ENCODE measurements at places on chromosomes 1 and 21. TPM values are rescaled to one million over a fixed set of nuclear protein-coding genes. Genes with fewer than 3 reads are reported as not detected.
A peak's percentile ranks its signal among the peaks of the same experiment; 100 is the strongest.

Gene ESPN
- 0.77 TPM for total RNA-seq

Gene CD53
- 13.2 TPM for total RNA-seq

Gene NTMT2
- total RNA-seq: 5.9 TPM

DNA sequence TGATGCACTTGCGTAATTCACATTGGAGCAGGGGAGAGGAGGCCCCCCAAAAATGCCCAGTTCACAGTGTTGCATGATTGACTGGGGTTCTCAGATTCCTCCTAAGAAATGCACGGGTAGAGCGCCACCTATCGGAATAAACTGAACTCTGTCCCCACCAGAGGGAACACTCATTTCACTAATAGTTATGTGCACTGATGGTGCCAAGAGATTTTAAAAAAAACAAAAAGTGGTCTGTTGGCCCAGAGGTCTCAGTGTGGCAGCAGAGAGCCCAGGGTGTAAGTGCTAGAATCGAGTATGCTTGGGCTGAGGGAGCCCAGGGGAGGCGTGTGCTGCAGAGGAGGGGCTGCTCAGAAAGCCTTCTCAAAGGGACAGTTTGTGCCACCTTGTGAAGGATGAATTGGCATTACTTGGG, 6.9 kb downstream of the PINK1 start:
- DNase-seq: no peak

DNA sequence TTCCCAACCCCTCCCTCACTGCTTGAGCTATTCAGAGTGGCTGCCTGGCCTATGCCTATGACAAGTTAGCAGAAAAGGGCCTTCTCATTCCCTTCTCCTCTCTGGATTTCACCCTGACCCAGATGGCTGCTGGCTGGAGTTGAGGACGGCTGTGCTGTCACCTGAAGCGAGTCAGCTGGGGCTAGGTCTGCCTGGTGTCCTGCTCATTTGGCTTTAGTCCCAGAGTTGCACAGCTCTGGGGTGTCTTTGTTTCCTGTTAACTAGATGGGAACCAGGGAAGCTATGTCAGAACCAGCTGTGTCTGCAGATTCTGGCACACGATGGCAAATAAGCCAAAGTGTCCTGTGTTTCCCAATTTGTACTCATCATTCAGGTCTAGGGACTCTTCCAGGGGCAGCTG, 52.9 kb downstream of the CNIH3 start:
- DNase-seq: no peak

GRCh38 chr21:38909929-38910328, 104.2 kb downstream of the ETS2 start:
- DNase-seq: no peak

DNA sequence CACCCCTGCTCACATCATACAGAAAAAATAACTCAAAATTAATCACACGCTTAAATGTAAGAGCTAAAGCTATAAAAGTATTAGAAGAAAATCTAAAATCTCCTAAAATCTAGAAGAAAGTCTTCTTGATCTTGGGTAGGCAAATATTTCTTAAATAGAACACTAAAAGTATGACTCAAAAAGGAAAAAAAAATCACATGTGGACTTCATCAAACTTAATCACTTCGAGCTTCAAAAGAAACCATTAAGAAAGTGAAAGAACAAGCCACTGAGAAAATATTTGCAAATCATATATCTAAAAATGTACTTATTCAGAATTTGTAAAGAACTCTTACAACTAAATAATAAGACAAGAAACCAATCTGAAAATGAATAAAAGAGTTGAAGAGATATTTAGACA, 32.7 kb downstream of the LRRC52 start:
- no peak for DNase-seq

GRCh38 chr1:233389893-233390292, 62.4 kb downstream of the MAP3K21 start:
- no peak for DNase-seq

DNA sequence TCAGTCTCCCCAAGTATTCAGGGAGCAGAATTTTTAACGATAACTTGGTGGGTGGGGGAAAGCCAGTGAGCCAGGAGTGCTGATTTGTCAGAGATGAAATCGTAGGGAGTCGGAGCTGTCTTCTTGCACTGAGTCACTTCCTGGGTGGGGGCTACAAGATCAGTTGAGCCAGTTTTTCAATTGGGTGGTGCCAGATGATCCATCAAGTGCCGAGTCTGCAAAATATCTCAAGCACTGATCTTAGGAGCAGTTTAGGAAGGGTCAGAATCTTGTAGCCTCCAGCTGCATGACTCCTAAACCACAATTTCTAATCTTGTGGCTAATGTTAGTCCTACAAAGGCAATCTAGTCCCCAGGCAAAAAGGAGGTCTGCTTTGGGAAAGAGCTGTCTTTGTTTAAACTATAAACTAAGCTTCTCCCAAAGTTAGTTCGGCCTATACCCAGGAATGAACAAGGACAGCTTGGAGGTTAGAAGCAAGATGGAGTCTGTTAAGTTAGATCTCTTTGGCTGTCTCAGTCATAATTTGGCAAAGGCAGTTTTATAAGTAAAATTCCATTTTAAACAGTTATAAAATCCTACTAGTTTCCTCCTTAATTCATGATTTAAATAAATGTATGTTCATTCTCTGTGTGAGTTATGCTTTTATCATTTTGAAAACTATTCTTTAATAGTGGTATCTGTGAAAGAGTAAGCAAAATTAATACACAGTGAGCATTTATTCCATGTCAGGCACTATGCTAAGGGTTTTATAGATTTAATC, 51.7 kb downstream of the SLC16A1 start:
- no peak for DNase-seq

GRCh38 chr1:234292548-234292947, 80.7 kb upstream of the COA6 start:
- DNase-seq: no peak

- peak; percentile 37 for DNase-seq
Observed at GRCh38 chr1:224733027-224733911, 117.2 kb downstream of the CNIH3 start.

DNA sequence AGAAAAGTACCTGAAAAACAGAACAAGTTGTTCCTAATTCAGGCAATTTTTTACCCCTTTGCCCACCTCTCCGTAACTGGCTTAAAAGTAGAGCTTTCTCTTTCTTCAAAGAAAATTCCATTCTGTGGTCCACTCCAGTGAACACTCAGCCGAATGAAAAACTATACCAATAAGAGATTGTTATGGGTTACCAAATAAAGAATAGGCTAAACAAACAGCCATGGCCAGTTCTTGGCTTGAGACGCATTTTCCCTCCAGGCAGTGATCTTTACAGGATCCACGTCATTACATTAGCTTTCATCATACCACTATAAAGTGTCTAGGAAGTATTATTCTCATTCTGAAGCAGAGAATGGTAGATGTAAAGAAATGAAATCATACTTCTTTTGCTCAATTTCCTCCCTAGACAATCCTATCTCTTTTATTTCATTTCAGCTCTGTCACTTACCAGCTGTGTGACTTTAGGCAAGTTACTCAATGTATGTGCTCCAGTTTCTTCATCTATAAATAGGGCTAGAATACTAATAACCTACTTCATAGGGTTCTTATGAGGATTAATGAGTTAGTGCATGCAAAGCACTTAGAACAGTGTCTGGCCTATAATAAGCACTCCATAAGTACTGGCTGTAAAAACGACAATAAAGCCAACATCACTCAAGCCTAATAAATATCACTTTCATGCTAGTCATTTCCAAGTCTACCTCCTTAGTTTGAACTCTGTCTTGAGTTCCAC, 26.5 kb upstream of the TRIM45 start:
- DNase-seq: no peak

- no peak for DNase-seq
Observed at GRCh38 chr1:37277366-37277765, 197.0 kb upstream of the ZC3H12A start.

DNA sequence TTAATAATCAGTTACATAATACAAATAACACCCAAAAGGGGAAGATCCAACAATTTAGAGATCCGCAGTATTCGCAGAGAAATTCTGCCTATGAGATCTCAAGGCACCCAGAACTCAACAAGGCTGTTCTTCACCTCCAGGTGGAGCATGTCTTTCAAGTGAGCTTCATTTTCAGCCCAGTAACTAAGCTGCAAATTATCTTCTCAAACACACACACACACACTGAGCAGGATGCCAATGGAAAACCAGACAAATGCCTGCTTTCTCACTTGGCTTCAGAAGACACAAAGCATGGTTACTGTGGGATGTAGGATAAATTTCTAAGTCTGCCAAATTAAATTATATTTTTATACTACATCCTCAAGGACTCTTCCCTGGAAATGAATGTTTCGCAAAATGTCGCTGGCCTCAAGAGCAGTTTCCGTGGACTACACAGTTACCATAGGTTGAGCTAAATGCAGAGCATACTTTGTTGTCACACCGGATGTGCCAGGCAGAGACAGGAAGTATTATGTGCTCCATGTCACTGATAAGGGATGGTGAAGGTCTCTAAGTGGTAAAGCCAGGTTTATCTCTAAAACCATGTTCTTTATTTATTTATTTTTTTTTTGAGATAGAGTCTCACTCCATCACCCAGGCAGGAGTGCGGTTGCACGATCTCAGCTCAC, 30.3 kb downstream of the UBR4 start:
- no peak for DNase-seq

DNA sequence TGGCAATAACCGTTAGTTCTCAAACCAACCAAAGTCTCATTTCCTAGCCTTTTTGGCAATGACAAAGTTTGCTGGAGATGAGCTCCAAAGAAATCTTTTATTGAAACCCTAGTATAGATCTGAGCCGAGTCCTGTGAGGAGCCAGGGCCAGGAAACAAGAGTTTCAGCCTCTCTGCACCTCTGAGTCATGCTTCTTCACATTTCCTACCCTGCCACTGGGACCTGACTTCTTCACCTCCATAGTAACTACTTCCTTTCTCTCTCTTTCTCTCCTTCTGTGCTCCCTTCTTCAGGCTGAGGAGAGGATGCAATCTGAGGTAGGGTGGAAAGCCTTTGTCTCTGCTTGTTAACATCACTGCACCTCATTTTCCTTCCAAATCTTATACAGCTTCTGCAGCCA, 38.7 kb upstream of the IPO9 start:
- DNase-seq: no peak

DNA sequence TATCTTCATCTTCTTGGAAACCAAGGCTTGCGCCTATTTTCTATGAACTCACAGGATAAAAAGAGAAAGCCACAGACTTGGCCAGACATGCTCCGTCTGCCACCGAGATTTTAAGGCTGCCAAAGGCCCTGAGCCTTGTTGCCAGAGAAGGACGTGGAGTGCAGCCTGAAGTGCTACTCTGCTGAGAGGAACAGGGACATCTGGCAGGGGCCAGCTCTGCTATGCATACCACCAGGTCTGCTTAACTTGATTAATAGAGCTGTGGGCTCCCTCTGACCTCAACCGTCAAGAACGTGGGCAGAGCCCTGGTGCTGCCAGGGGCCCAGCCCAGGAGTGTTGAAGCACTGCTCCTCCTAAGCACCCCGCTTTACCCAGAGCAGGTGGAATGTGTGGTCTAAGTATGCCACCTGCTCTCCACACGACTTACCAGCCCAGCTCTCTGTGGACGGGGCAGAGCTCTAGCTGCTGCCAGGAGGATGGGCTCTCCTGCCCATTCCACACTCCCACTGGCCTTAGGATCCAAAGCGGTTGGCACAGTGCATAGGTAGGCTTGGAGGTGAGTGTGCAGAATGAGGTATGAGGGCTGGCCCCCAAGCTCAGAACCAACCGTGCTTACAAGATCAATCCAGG, 10.6 kb downstream of the HCRTR1 start:
- peak; percentile 81 for DNase-seq
